ENCODE measurements at places on chromosomes 12 and 14. TPM values are rescaled to one million over a fixed set of nuclear protein-coding genes. Genes with fewer than 3 reads are reported as not detected.

PTPRB gene
- polyA plus RNA-seq = 4.6 TPM

PDE3A gene
- 0.75 TPM for polyA plus RNA-seq

KRT72 gene
- not detected for polyA plus RNA-seq

PKP2 gene
- polyA plus RNA-seq = 16.0 TPM

RASAL1 gene
- polyA plus RNA-seq = 12.3 TPM

TTC7B gene
- polyA plus RNA-seq = 63.5 TPM

TMEM63C gene
- polyA plus RNA-seq = 53.6 TPM

PHETA1 gene
- 7.2 TPM for polyA plus RNA-seq

OTUB2 gene
- polyA plus RNA-seq = 1.5 TPM

RAD51B gene
- 9.7 TPM for polyA plus RNA-seq

ADSS1 gene
- polyA plus RNA-seq = 15.7 TPM

GOLT1B gene
- polyA plus RNA-seq = 9.8 TPM

LTB4R2 gene
- 3.0 TPM for polyA plus RNA-seq

EPYC gene
- polyA plus RNA-seq = not detected

FOXM1 gene
- 76.9 TPM for polyA plus RNA-seq

PZP gene
- not detected for polyA plus RNA-seq

LRRK2 gene
- 0.76 TPM for polyA plus RNA-seq

KRT81 gene
- 0.76 TPM for polyA plus RNA-seq

LACRT gene
- not detected for polyA plus RNA-seq

OR10A7 gene
- not detected for polyA plus RNA-seq

IFI27L2 gene
- polyA plus RNA-seq = 94.8 TPM

OAS1 gene
- polyA plus RNA-seq = 7.9 TPM

CARMIL3 gene
- polyA plus RNA-seq = 7.1 TPM

CDH24 gene
- 18.8 TPM for polyA plus RNA-seq

PSME1 gene
- 179 TPM for polyA plus RNA-seq

MMP17 gene
- 15.5 TPM for polyA plus RNA-seq

HSPB8 gene
- polyA plus RNA-seq = 70.7 TPM

MIPOL1 gene
- polyA plus RNA-seq = 2.1 TPM

All from brain (organoid and tissue), 16 donors.